Activated naive CD8-positive, alpha-beta T cell treated with anti-CD3 and anti-CD28 coated beads, Interleukin-2, amount 50 U/mL, for 24 hours (primary cell): ENCODE measurements at places on chromosomes 1 and 21.

GRCh38 chr1:209755926-209756614, at the start of gene TRAF3IP3:
TRAF3IP3 (plus strand) TSS chr1:209756053; CDS start chr1:209760040, 3,987 bp downstream.
- peak; percentile 81 for DNase-seq

DNA sequence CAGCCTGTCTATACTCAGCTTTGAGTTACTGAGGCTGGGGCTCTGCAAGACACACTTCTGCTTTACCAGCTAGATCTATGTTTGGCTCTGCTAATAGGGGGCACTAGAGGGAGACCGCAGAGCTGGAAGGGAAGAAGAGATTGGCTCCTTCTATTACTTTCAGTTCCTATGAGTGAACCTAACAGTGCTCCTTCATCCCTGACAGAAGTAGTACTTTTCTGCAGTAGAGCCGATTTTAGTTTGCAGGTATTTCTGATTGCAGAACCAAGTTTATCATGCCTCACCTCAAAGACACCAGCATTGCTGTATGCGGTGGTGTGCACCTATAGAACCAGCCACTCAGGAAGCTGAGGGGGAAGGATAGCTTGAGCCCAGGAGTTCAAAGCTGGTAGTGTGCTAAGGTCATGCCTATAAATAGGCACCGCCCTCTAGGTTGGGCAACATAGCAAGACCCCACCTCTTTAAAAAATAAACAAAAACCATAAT, 5.7 kb upstream of the ZDHHC18 start:
- no peak for DNase-seq

GRCh38 chr1:159091607-159092031, 15.1 kb upstream of the AIM2 start:
- DNase-seq = no peak

DNA sequence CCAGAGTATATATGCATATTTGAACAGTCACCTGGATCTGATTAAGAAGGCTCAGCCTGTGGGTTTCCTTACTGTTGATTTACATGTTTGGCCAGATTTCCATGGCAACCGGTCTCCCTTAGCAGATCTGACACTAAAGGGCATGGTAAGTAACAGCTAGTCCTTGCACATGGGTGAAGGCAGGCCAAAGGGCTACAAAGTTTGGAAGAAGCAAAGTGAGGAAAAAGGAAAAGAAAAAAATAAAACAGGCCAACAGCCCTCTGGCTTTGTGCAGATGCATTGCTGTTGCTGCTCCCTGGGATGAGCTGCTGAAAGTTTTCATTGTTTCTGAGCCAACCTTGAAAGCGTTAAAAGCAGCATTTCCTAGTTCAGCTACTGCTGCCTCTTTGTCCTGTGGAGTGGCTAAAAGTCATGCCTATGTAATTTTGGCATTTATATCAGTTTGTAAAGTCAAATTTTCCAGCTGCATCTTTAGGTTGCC, 176.5 kb upstream of the HOOK1 start:
- DNase-seq = no peak

DNA sequence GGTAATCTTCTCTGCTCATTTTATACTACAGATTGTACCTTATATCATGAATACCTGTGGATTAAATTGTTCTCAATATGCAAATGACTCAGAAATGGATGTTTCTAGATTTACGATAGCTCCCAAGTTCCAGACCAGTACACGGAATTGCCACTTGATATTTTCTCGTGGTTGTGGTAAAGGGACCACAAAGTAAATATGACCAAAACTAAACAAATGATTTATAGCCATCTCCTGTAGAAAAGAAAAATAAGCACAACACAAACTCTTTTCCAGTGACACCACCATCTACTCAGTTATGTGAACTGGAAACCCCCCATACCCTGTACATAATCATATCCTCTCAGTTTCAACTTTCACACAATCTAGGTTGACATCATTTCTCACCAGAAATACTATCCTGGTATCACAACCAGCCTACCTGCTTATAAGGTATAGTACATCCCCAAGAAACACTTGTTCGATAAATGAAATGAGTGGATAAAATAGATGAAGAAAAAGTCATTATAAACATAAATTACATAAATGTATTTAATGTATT, 172.3 kb downstream of the ADGRL4 start:
- no peak for DNase-seq

DNA sequence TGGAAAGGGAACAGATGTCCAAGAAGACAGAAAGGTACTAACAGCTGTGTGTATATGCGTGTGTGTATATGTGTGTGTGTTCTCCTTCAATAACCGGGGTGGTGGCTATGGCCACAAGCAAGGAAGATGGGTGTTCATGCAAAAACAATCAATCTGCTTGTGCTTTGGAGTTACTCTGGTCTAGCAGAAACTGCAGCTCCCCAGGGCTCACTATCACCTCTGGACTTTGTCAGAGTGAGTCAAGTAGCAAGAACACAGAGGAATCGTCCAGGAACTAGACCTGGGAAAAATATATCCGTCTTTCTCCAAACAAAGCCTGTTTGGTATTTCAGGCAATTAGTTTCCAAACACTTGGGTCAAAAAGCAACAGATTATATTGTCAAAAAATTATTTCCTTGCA, 68.6 kb downstream of the GNG12 start:
- DNase-seq = no peak

DNA sequence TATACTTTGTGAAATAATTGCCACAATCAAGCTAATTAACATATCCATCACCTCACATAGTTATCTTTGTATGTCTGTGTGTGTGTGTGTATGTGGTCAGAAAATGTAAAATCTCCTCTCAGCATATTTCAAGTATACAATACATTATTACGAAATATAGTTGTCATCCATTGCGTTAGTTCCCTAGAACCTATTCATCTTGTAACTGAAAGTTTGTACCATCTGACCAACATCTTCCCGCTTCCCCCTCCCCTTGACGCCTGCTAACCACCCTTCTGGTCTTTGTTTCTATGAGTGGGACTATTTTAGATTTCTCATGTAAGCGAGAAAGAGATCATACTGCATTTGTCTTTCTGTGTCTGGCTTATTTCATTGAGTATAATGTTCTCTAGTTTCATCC, 455.3 kb downstream of the KCNT2 start:
- no peak for DNase-seq

DNA sequence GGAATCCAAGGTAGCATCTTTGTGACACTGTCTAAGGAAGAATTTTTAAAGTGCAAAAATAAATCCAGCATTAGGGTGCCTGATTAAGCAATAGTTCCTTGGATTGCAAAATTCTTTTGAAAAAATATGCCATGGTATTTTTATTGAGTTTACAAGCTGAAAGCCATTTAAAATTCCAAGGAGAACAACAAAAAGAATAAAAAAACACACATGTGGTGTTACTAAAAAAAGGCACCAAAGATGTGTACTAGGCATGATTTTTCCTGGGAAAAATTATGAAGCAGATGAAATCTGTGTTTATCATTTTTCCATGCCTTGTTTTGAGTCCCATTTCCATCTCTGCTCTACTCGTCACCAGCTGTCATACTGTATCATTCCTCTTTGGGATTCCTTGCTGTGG, 157.0 kb upstream of the ZNHIT6 start:
- no peak for DNase-seq

DNA sequence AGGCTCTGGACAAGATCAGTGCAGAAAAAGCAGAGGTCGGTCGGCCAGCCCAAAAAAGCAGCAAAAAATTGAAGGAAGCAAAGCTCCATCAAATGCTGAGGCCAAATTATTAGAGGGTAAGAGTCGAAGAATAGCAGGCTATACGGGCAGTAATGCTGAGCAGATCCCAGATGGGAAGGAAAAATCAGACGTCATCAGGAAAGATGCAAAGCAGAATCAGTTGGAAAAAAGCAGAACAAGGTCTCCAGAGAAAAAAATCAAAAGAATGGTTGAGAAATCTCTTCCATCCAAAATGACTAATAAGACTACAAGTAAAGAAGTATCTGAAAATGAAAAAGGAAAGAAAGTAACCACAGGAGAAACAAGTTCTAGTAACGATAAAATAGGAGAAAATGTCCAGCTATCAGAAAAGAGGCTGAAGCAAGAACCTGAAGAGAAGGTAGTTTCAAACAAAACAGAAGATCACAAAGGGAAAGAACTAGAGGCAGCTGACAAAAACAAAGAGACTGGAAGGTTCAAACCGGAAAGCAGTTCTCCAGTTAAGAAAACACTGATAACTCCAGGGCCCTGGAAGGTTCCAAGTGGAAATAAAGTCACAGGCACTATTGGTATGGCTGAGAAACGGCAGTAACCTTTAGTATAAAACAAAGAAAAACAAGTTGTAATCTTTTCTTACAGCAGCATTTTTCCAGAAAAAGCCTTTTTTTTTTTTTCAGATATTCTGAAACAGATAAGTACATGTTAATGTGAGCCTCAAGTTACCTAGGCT, 75.7 kb downstream of the PHTF1 start:
- no peak for DNase-seq

DNA sequence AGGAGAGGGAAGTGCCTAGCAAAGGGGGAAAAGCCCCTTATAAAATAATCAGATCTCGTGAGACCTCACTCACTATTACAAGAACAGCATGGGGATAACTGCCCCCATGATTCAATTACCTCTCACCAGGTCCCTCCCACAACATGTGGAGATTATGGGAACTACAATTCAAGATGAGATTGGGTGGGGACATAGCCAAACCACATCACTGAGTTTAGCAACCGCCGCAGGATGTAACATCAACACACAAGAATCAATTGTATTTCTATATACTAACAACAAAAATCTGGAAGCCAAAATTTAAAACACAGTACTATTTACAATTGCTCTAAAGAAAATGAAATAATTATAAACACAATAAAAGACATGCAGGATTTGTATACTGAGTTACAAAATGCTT, 21.9 kb downstream of the DIRAS3 start:
- no peak for DNase-seq

- DNase-seq = no peak
Observed at GRCh38 chr1:14937288-14937949, 216.1 kb upstream of the TMEM51 start.

DNA sequence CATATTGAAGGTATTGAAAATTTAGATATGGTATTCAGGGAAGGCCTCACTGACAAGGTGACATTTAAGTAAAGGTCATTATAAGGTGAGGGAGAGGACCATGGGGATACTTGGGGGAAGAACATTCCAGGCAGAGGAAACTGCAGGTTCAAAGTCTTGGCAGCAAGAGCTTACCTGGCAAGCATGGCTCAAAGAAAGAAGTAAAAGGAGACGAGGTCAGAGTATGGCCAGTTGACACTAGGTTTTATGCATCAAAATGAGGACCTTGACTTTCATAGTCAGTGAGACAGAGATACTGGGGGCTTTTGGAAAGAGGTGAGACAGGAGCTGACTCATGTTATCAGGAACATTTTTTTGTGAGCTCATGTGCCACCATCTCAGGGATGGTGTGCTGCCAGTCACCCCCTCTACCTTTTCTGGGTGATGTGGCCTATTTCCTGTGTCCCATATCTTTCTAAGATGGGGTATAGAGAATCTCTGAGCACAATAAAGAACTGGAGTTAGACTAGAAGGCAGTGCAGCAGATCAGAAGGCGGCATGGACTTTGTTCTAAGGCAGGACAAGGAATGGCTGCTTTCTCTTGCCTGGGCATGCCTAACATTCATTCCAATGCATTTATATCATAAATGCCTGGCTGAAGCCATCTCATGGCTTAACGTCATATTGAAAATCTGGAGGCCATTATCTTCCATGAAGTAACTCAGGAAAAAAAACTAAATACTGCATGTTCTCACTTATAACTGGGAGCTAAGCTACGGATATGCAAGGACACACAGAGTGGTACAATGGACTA, 406.7 kb downstream of the NTNG1 start:
- no peak for DNase-seq

GRCh38 chr1:181482521-181483284, 614 bp upstream of the CACNA1E start:
- peak; percentile 31 for DNase-seq

DNA sequence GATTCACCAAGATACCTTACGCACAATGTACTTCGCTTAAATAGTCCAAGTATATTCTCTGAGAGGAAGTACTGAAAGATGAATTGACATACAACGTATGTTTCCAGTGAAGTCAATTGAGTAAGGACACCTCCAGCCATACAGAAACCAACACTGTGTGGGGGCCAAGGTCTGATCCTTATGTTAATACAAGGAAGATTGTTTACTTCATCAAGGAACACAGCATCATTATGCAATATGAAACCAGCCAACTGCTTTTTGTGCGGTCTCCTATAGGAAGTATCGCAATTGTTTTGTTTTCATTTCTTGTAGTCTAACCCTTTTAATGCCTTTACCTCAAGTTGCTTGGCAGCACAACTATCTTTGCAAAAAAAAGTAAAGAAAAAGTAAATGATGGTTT, 28.2 kb upstream of the TEKT2 start:
- no peak for DNase-seq

DNA sequence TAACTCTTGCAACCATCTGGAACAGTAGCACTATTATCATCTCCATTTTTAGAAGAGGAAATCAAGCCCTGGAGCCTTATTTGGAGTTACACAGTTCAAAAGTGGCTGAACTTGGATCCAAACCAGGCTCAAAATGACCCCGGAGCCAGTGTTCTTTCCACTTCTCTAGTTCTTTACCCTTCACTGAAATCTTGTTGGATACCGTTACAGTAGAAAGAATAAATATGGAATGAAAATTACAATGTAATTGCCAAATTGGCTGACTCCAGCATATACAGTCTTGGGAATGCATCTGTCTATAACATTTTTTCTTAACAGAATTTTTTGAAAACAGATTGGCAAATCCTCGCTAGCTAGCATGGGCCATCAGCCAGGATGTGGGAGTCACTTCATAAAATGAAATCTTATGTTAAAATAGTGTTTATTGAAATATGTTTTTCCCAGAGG, 261.4 kb downstream of the CTH start:
- DNase-seq = no peak

- DNase-seq = peak; percentile 54
Observed at GRCh38 chr1:21904704-21905520, 32.2 kb downstream of the HSPG2 start.

DNA sequence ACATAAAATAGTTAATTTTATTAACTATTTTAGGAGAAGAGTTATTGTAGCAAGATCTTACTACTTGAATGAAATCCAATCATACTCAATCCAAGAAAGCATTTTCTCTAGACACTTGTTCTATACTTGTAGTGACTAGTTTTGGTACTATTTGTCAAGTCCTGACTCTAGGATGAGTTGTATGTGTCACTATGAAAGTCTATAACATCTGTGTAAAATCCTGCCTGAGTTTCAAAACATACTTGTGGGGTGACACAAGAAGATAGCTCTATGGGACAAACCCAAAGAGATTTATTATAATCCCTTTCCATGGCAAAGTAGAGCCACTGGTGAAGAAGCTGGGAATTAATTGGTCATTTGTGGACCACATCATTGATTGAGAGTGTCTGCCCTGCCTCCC, 1042.2 kb upstream of the ADGRL4 start:
- no peak for DNase-seq

DNA sequence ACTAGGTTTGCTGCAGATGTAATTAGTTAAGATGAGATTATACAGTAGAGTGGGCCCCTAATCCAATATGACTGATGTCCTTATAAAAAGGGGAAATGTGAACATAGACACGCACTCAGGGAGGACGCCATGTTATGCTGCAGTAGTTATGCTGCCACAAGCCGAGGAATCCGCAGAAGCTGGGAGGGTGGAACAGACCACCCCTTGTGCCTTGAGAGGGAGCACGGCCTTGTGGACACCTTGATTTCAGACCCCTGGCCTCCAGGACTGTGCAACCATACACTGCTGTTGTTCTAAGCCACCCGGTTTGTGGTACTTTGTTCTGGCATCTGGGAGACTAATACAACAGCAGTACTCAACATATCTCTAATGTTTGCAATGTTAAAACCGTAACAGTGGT, 57.9 kb upstream of the HIVEP3 start:
- no peak for DNase-seq
